ENCODE measurements at places on chromosomes 5 and 9. TPM values are rescaled to one million over a fixed set of nuclear protein-coding genes. Genes with fewer than 3 reads are reported as not detected.

DNA sequence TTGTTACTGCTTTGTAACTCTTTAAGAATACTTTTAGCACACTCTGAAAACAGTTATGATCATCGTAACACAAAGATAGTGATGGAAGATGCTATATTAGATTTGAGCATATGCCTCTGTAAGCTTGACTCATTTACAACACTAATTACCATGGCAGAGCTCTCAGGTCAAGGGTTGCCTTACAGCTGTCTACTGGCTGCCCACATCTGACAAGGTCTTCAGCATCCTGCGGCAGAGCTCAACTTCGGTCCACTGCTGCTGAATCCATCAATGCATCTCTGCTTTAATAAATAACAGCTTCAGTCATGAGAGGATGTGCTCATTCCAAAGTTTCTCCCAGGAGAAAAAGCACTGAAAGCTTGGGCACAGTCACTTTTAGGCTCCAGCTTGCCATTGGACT, 449.4 kb downstream of the RASEF start:
- no peak for DNase-seq

DNA sequence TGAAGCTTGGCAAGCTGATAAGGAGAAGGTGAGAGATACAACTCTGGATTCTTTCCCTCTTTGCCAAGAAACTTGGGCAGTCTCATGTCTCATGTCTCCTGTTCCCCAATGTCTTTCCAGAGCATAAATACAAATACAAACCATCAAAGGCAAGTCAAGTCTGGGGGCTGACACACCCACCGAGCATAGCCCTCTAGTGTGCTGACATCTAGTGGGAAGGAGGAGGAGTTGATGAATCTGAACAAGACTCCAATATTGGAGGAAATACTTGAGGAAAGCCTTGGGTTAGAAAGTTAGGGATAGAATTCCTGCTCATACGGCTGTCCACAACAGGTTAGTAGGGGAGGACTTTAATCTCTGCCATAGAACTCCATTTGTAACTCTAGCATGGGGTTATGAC, 8.6 kb downstream of the MLANA start:
- DNase-seq = no peak

GRCh38 chr9:87713278-87713987, 12.5 kb upstream of the CTSL start:
- peak; percentile 75 for DNase-seq

DNA sequence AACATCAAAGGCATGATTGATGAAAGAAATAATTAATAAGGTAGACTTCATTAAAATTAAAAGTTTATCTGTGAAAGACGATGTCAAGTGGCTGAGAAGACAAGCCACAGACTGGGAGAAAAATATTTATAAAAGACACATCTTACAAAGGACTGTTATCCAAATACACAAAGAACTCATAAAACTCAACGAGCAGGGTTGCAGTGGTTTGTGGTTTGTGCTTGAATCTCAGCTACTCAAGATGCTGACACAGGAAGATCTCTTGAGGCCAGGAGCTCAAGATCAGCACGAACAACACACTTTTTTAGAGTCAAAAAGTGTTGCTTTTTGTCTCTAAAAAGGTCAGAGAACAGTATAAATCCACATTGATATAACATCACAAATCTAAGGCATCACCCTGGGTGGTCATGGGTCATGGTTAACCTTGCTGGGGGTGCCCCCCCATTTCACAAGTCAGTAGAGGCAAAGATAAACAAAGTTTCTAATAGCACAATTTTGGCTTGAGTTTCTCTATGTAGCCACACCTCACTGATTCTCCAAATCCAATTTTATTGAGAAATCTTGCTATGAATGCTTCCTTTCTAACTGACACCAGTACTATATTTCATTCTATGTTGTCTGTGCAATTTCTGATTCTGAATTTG, 342.9 kb upstream of the RPS23 start:
- DNase-seq = no peak

- no peak for DNase-seq
Observed at GRCh38 chr9:4572184-4572826, 82.0 kb downstream of the SLC1A1 start.

GRCh38 chr5:81751836-81752643, 1.1 kb upstream of the SSBP2 start:
- peak; percentile 47 for DNase-seq

DNA sequence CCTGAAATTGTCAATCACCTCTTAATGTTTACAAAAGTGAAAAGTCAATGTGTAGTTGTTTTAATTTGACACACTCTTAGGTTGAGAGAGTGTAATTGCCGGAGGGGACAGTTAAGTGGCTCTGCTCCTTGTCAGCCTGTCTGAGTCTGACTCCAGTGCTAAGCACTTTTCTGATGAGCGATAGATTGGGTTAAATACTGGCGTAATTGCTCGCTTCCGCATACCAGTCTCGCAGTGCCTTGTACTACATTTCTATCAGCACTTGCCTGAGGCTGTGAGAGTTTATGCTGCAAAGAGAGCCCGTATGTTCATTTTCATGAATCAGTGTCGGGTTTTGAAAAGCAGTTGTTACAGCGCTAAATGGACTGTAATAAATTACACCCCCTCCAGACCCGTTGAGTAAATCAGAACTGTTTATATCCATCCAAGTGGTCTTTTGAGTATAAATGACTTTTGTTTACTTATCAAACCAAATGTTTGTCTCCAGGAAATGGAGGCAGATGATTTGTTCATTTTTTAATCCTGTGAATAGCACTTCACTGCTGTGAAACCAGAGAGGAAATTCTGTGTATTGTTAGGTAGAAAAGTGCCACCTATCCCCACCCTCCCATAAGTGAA, 41.0 kb upstream of the DMRT3 start:
- DNase-seq = no peak

GRCh38 chr9:18722882-18723281, 248.9 kb downstream of the ADAMTSL1 start:
- DNase-seq = no peak

- no peak for DNase-seq
Observed at GRCh38 chr5:172827841-172828240, 6.2 kb upstream of the ERGIC1 start.

DNA sequence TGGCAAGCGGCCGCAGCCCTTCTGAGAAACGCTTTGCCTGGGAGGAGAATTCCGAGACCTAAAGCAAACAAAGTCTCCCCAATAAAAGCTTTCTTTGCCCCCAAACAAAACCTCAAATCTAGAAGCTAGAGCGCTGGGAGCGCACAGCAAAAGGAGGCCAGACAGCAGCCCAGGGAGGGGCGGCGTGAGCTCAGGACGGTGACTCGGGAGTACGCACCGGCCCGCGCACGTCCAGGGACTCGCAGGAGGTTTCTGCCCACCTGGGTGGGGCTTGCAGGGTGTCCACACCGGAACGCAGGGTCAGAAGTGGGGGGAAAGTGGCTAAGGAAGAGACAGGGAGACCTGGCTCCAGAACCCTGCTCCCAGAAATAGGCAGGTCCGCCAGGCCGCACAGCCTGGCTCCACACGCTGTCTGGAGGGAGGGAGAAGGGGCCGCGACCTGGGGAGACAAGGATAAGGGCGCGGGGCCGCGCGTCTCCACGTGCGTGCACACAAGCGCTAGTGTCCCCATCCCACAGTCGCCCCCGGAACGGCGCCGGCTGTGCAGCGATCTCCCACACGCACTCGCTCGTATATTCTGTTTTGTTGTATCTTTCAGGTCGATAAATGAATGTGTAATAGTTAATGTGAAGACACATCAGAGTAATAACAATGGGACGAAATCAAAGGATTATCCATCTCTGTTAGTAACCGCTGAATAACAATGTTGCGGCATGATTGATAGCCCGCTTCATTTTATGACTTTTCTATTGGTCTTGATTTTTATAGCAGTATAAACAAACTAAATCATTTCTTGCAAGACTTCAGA, 2.3 kb upstream of the OTP start:
- no peak for DNase-seq

DNA sequence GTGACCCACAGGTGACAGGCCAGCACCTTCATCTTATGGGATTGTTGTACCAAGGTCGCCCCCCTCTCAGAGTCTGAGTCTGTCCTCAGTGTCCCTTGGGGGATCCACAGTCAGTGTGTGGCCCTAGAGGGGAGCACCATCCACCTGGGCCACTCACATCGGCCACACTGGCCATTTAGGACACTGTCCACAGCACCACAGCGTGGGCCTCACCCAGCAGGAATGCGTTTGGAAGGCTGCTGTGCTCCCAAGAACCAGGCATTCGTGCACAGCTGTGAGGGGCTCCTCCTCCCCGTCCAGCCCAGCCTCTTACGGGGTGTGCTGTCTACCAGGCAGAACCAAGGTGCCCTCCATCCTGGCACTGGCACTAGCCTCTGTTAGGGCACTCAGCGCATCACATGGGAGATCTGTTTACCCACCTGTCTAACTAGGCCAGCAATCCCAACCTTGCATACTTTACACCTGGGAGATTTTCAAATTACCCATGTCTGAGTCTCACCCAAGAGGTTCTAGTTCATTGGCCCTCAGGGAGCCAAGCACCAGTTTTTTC, 24.5 kb upstream of the UBE2QL1 start:
- DNase-seq = no peak

- DNase-seq = peak; percentile 51
Observed at GRCh38 chr9:92671323-92671722, 1.4 kb upstream of the IPPK start.

- DNase-seq = no peak
Observed at GRCh38 chr9:101421653-101422065, 13.9 kb downstream of the ALDOB start.

GRCh38 chr9:88781628-88782391, 209.5 kb upstream of the S1PR3 start:
- peak; percentile 55 for DNase-seq

GRCh38 chr9:32251539-32251938, 132.9 kb upstream of the ACO1 start:
- DNase-seq = peak; percentile 18

DNA sequence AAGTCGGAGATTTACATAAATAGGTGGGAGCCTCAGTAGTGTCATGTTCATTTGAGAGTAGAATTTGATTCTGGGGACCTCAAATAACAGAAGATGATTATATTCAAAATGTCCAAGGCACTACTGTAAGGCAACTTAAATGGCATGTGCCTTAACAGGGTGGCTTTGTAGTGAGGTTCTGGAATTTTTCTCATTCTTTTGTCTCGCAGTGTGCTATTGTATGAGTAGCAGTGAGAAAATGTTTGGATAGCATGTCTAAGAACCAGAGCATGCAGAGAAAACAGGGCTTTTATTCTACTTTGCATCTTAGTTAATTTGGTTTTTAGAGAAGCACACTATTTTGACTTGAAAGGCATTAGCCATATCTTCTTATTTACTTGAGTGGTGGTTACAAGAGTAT, 25.0 kb downstream of the MAST4 start:
- no peak for DNase-seq

DNA sequence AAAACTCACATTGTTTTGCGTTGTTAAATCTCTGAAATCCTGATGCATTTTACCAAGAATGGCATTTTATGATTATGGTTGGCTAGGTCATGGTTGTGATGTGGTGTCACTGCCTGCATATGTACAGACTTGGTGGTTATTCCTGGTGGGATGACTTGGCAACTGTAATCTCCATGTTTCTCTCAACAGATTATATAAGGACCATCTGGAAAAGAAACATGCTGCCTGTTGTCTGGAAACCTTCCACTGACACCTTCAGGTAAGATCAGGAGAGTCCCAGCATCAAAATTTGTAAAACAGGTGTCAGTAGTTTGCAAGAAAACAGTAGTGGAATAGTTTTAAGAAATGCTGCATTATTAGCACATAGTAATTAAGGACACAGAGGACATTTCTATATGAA, 3.0 kb upstream of the ACER2 start:
- DNase-seq = no peak

DNA sequence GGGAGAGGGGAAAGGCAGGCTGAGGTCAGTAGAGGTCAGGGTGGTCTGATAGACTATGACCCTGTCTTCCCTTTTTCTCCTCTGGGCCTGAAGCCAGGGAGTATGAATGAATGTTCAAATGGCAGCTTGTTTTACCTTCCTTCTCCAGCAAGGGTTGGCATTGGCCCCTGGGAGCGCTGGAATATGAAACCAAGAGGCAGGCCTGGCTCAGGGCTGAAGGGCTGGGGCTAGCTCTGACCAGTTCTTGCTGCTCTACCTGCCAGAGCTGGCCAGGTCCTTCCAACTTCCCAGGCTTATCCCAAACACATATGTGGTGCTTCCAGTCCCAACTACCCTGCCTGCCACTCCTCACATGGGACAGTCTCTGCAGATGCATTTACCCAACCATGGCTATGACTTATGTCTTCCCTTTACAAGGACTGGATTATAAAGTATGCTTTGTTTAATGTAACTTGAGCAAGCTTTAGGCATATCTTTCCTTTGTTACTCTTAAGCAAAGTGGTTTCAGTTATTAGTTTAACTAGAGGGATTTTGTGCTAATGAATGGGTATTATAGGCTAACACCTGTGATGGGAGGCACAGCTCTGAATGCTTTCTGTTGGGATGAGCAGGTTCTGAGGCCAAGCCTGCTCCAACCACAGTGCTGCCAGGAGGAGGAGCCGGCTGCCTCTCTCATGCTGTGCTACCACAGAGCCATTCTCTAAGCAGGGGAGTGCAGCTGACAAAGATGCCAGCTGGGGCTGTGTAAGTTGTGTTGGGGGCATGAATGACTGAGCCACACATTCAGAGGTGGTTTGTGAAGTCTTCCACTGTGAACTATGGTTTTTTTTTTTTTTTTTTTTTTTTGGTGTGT, 6.1 kb downstream of the CCNI2 start:
- DNase-seq = no peak

DNA sequence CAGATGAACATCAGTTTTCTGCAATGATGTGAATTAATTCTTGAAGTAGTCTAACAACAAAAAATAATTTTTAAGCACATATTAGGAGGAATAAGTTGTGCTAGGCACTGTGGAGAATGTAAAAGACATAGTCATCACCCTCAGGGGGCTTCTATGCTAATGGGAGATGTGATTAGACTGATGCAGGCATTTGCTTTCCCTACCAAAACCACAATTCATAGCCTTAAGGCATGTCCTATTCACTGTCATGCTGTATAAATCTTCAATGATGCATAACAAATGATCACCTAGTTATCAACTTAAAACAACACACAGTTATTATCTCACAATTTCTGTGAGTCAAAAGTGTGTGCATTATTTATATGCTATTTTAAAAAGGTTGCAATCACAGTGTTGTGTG, 422.6 kb downstream of the MAN2A1 start:
- no peak for DNase-seq

CBY3 gene
- total RNA-seq = not detected

PAPPA gene
- 4.6 TPM for total RNA-seq

STPG3 gene
- not detected for total RNA-seq

KLHL3 gene
- 8.7 TPM for total RNA-seq

IFNB1 gene
- not detected for total RNA-seq

PTGDS gene
- total RNA-seq = 74.8 TPM

GMCL2 gene
- not detected for total RNA-seq

FBP1 gene
- 0.30 TPM for total RNA-seq

FOXD4L5 gene
- 0.15 TPM for total RNA-seq

GARNL3 gene
- 15.6 TPM for total RNA-seq

PTGS1 gene
- 7.4 TPM for total RNA-seq

Data from ovary (tissue), 10 donors.